ENCODE measurements at places on chromosomes 4 and X.

GRCh38 chrX:120310861-120311726, at the start of gene TMEM255A:
Gene TMEM255A, minus strand, starts transcription at chrX:120311461. Its CDS starts 152 bp downstream, at chrX:120311309.
- DNase-seq = peak; percentile 21

GRCh38 chrX:13283950-13284546, 35.8 kb downstream of the ATXN3L start:
- no peak for DNase-seq

DNA sequence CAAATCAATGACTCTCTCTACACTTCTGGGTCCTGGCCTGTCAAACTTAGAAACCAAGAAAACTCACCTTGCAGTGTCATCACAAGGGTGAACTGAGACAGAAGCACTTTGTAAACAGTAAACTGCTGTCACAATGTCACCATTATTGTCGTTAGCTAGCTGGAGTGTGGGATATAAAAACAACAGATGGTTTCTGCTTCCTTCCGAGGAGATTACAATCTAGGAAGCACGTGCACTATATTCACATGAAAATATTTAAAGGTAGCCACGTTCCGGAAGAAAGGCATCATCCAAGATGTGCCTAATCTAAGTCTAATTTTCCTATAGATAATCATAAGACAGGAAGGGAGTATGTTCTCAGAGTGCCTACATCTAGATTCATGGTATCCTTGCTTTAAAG, 64.7 kb upstream of the ACSL1 start:
- DNase-seq = no peak

DNA sequence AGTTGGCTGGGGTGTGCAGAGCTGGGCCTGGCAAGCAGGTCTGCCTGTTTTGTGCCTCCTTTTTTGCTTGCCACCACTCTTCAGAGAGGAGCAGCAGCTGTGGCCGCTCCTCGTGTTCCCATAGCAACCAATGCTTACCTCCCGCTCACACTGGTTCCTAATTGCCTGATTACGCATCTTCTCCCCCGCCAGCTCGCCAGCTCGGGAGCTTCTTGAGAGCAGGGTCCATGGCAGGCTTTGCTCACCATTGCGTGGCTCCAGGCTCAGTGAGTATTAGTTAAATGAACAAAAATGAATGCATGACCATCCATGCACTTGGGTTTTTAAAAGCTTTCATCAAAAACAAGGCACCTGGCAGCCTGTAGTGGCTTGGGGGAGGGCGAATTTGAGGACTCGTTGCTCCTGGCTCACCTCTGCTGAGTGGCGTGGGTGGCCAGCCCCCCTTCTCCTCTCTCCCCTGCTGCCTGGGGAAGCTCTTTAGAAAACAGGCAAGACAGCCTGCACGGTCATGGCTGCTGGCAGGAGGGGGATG, 14.2 kb upstream of the PJA1 start:
- peak; percentile 86 for DNase-seq

- no peak for DNase-seq
Observed at GRCh38 chr4:567457-568350, 8.4 kb downstream of the TMEM271 start.

GRCh38 chr4:67204441-67204840, 340.9 kb downstream of the CENPC start:
- no peak for DNase-seq

DNA sequence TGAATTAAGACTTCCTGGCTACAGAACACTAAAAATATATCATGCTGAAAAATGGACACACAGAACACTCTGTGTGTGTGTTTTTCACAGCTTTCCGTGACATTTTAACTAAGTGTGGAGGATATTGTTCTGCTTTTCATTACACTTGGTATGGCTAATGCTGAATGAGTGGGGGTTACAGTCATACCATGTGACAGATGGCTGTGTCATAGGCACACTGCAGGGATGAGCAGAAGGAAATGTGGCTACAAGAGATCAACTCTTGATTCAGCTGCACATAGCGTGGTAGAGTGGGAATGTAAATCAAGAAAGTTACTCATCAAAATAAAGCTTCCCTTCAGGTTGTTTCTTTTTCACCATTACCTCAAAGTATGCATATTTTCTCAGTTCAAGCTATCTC, 669.8 kb downstream of the IQCM start:
- no peak for DNase-seq

- no peak for DNase-seq
Observed at GRCh38 chrX:28586981-28587551, at the start of gene IL1RAPL1. Gene IL1RAPL1, plus strand, starts transcription at chrX:28587446.

DNA sequence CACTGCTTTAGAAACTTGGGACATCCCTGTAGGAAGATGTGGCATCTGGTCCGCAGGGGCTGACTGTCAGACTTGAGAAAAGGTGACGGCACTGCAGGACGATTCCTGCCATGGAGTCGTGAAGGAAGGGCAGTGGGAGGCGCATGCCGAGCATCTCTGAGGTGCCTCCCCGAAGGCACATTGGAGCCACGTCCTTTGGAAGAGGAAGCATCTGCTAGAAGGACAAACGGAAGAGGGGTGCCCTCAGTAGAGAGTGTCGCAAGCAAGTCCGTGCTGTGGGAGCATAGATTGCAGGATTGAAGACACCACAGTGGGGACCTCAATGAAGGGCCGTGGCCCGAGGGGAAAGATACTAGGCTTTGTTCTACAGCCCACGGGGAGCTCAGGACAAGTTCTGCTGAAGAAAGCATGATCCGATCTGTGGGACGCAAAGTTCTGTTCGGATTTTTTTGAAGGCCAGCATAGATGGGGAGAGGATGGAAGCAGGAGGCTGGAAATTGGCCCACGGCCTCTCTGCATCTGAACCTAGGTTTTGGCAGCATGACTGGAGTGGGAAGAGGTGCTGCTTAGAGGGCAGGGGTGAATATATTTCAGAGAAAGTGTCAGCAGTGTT, 24.2 kb upstream of the HELT start:
- DNase-seq = no peak

DNA sequence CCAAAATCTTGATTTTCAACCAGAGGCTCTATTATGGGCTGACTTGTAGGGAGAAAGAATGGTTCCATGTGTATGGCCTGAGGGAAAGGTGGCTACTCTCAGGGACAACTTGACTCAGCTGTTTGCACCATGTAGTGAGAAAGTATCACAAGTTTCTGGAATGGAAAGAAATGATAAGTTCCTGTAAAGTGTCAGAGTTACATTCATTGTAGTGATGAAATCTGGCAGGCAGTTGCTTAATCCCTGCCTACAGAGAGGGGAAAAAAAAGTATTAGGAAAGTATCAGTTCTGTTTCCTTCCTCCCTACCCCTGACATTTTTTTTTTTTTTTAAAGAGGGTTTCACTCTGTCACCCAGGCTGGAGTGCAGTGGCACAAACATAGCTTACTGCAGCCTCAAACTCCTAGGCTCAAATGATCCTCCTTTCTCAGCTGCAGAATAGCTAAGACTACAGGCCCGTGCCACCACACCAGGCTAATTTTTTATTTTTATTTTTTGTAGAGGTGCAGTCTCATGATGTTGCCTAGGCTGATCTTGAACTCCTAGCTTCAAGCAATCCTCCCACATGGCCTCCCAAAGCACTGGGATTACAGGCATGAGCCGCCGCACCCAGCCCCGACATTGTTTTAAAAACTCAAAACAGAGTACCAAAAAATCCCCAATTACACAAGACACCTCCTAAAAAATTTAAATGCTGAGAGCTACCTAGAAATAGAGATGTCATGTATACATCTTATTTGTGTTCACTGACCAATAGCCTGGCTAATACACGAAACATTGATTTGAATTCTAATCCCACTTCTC, 4.8 kb upstream of the FBXL5 start:
- DNase-seq = no peak

Measured in NCI-H345 (cell line).